ENCODE measurements at places on chromosomes 5 and 9.
A peak's percentile ranks its signal among the peaks of the same experiment; 100 is the strongest.

GRCh38 chr5:134794082-134794481 lies 35.5 kb downstream of the DDX46 start:
- no peak for DNase-seq

GRCh38 chr9:83060556-83060955 lies 2.4 kb downstream of the RASEF start:
- DNase-seq = no peak

GRCh38 chr5:76393035-76393680 lies 9.9 kb upstream of the IQGAP2 start:
- DNase-seq = no peak

- DNase-seq = peak; percentile 17
These were observed 501.5 kb downstream of the DMAC1 start for GRCh38 chr9:7298123-7298522.

DNA sequence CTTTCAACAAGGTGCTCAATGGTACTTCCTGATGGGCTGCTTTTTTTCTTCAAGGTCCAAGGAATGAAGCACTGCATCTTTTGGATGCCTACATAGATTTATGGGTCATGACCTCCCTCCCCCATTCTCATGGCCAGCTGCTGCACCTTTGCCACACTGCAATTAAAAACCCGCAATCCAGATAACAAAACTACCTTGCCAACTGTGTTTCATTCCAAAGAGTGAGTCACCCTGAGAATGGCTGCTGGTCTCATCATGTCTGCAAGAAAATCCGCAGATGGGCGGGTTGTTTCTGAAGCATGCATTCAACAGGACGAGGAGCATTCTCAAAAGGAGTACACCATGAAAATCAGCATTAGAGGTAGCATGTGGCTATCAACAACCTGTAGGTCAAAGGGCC lies 139.8 kb downstream of the ELAVL2 start:
- DNase-seq = no peak
